Natural killer cell (primary cell): ENCODE measurements at places on chromosomes 4 and X.

- no peak overlapping the region for H3K27ac ChIP-seq
- H3K4me3 ChIP-seq = no peak overlapping the region
- no peaks in the 10 kb centered on the region for H3K4me1 ChIP-seq
Measured at GRCh38 chr4:125482822-125483221, 168.1 kb downstream of the FAT4 start.

DNA sequence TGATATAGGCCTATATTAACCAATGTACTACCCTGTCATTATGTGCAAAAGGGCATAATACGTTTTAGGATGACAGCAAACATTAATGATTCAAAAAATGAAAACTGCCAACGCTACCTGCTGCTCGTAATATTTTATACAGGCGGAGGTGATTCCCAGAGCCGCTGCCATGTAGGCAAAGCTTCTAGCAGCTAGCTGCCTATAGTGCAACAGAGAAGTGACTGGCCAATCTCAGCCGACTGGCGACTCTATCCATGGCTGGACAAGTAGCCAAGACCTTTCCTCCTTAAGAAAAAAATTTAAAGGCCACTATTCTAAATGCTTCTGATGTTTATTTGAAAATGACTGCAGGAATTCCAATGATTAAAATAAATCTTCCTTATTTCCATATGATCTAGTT, 1.9 kb downstream of the PPARGC1A start:
- no peak overlapping the region for H3K4me3 ChIP-seq
- no peak for DNase-seq
- no peak overlapping the region for H3K27ac ChIP-seq
- no peaks in the 10 kb centered on the region for H3K27me3 ChIP-seq

DNA sequence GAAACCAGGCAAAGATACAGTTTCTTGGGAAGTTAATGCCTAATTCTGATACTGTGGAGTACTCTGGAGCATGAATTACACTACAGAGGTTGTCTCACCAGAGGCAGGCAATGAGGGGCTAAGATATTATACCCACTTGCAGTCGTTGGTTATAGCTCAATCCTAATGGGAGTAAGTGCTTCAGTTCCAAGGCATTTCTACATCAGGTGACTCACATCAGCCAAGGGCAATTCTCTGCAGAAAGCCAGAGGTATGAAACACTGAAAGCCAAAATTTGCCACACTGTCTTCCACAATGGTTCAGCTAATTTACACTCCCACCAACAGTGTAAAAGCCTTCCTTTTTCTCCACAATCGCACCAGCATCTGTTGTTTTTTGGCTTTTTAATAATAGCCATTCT, 174.0 kb upstream of the IL15 start:
- no peaks in the 10 kb centered on the region for H3K4me1 ChIP-seq
- H3K4me3 ChIP-seq = no peak overlapping the region
- DNase-seq = no peak
- no peak overlapping the region for H3K27ac ChIP-seq
- H3K27me3 ChIP-seq = no peaks in the 10 kb centered on the region

DNA sequence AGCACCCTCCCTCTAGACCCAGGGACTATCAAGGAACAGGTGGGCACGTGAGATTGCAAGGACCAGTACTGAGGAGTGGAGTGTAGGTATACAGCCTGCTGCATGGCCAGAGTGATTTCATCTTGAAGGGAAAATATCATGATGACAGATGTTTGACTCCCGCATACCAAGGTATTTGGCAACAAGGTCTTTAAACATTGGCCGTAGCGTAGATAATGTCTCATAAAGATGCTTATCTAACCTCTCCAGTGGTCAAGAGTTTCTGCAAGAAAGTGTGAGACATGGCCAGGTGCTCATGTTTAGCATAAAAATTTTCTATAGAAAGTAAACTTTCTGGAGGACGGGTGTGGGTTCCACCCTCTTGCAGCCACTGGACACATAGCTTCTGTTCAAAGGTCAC, 18.7 kb upstream of the ZNF630 start:
- no peaks in the 10 kb centered on the region for H3K36me3 ChIP-seq
- DNase-seq = no peak
- H3K27me3 ChIP-seq = no peaks in the 10 kb centered on the region

- H3K36me3 ChIP-seq = no peaks in the 10 kb centered on the region
- DNase-seq = no peak
- no peak overlapping the region for H3K4me3 ChIP-seq
Measured at GRCh38 chrX:7024850-7025249, 122.7 kb upstream of the STS start.

DNA sequence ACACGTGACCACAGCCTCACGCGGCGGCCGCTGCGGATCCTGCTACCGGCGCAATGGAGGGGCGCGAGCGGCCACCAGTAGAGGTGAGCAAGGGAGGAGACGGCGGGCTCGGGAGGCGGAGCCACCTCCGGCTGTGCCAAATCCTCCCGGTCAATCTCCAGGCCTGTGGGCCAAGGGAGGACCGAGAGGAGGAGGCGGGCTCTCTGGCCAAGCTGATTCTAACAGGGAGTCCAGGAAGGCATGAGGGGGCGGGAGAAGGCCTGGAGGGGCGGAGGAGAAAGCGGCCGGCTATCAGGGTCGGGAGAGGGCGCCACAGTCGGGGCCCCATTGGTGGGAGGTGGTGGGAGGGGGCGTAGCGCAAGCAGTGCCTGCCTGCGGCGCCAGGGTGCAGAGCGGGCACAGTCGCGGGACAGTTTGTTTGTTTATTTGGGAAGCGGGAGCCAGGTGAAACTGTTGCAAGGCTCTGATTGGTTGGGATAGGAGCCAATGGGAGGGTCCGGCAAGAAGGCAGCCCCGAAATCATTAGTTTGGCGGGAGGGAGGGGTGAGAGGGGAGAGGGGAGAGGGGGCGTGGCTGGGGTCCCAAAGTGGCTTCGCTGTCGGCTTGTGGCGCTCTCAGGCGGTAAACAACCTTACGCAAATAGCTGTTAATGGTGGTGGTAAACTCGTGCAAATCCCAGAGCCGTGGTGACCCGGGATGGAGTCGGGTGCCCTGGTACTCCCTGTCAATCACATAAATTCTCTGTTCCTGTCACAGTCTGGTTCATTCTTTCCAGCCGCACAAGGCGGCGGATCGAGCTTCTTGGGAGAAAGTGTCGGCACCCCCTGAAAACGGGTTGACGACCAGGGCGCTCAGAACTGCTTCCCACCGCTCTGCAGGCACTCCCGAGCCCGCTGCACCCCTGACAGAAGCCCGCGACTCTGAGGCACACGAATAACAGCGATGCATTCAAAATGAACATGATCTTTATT, at the start of gene IRS4:
TSS of gene IRS4 (minus strand) at position 55 of the 971 bp plus-strand sequence.
- H3K36me3 ChIP-seq = no peaks in the 10 kb centered on the region
- H3K27me3 ChIP-seq = peaks cover 8% of the 10 kb centered on the region
- no peak within 1 kb of the TSS for H3K4me3 ChIP-seq
- no peak for DNase-seq
- no peaks in the 10 kb centered on the region for H3K4me1 ChIP-seq
- no peak within 1 kb of the TSS for H3K27ac ChIP-seq

DNA sequence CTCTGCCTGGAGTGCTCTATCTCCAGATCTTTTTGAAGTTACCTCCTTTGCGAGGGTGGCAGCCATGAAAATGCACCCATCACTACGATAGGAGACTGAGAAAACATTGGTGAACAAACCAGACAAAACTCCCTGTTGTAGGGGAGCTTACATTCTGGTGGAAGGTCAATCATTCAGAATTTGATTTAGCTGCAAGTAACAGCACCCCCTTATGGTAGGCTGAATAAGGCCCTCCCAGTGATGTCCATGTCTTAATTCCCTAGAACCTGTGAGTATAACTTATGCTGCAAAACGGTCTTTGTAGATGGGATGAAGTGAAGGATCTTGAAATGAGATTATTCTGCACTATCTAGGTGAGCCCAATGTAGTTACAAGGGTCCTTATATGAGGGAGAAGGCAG, 5.6 kb upstream of the TEC start:
- H3K4me1 ChIP-seq = peaks cover 6% of the 10 kb centered on the region
- H3K4me3 ChIP-seq = no peak overlapping the region
- H3K36me3 ChIP-seq = no peaks in the 10 kb centered on the region
- no peak overlapping the region for H3K27ac ChIP-seq
- DNase-seq = no peak
- H3K27me3 ChIP-seq = no peaks in the 10 kb centered on the region

DNA sequence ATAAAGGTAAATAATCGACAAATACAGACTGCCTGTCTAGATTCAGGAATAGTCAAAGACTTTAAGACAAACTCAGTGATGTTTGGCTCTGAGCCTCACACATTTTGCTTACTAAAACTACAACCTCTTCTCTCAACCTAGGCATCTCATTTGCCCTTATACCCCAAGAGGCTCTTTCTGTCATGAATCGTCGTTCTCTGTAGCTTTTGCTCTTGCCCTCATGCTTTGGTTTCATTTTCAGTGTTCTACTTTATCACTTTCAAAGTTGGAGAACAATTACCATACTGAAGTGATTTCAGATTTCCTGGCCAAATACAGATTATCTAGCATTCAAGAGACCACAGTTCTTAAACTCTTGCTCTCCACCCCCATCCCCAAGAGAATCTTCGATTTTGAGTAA, 114.1 kb upstream of the RAP2C start:
- H3K27ac ChIP-seq = no peak overlapping the region
- H3K4me3 ChIP-seq = no peak overlapping the region
- H3K27me3 ChIP-seq = no peaks in the 10 kb centered on the region
- no peak for DNase-seq

DNA sequence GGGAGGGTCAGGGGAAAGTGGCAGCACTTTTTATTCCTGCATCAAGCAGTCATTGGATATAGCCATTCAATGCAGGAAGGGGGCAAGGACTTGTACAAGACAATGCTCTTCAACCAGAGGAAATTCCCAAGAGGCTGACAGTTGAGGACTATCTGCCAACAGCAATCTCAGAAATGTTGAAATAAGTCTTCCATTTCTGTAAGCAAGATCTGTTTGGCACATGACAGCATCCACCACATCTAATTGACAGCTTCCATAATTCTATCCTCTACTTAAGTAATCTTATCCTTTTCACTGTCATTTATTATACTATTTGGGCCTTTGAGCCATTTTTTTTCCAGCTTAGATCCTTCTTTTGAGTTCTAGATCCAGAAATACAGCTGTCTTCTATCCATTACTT, 110.7 kb downstream of the CFAP299 start:
- no peak for DNase-seq
- H3K4me3 ChIP-seq = no peak overlapping the region
- H3K36me3 ChIP-seq = no peaks in the 10 kb centered on the region

GRCh38 chr4:43348591-43348990, 456.1 kb downstream of the GRXCR1 start:
- H3K27ac ChIP-seq = no peak overlapping the region
- no peaks in the 10 kb centered on the region for H3K36me3 ChIP-seq
- no peak for DNase-seq
- no peaks in the 10 kb centered on the region for H3K4me1 ChIP-seq
- no peaks in the 10 kb centered on the region for H3K27me3 ChIP-seq

DNA sequence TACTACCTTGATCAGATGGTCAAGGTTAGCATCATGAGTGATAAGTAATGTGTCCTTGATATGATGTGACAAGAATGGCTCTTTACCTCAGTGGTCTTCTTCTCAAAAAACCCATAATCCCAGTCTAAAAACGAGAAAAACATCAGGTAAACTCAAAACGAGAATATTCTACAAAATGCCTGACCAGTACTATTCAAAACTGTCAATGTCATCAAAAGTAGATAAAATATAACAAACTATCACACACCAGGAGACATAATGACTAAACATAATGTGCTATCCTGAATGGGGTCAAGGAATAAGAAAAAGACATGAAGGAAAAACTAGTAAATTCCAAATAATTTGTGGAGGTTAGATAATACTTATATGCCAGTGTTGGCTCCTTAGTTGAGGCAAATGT, 85.2 kb upstream of the PDHA2 start:
- H3K36me3 ChIP-seq = no peaks in the 10 kb centered on the region
- no peak overlapping the region for H3K27ac ChIP-seq
- no peaks in the 10 kb centered on the region for H3K27me3 ChIP-seq

DNA sequence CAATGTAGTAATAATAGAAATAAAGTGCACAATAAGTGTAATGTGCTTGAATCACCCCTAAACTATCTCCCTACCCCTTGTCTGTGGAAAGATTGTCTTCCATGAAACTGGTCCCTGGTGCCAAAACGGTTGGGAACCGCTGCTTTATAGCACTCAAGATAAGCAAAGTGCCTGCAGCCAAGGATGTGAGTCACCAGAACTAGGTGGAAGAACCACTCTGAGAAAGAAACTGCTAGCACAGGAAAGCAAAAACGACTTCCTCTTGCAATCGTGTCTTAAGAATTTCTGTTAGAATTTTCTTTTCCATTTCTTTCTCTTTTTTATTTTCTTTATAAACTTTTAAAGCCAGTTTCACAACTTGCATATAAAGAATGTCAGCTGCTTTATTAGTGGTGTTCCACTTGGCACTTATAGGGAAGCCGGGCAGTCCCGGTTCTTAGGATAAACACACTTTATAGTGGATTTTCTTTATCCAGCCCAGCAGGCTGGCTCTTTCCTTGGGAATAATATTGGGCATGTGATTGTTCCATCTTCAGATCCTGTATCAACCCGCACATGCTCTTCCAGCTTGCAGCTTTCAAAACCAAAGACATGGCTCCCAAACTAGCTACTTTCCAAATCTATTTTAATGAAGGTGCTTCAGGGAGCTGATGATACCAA, 32.3 kb upstream of the CXCL8 start:
- no peaks in the 10 kb centered on the region for H3K4me1 ChIP-seq
- DNase-seq = no peak
- no peak overlapping the region for H3K4me3 ChIP-seq
- no peak overlapping the region for H3K27ac ChIP-seq
- H3K27me3 ChIP-seq = no peaks in the 10 kb centered on the region

- no peaks in the 10 kb centered on the region for H3K27me3 ChIP-seq
- no peak overlapping the region for H3K4me3 ChIP-seq
- no peak overlapping the region for H3K27ac ChIP-seq
- H3K36me3 ChIP-seq = no peaks in the 10 kb centered on the region
- DNase-seq = no peak
- H3K4me1 ChIP-seq = no peaks in the 10 kb centered on the region
Measured at GRCh38 chr4:83855044-83855443, 319.1 kb downstream of the GPAT3 start.

DNA sequence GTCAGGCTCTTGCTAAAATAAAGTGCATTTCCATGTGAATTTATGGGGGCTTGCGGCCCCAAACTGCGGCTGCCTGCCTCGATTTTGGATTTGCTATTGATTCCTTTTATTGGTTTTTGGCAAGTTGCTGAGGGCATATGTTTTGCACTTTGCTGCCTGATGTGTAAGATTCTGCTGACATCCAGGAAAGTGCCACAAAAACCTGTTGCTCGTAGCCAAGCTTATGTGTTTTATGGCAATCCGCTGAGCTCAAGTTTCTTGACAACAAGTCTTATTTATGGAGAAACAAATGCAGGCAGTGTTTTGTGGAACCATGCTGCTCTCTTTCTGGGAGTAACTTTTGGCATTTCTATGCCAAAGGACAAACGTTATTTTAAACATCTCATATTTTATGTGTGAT, 97.3 kb upstream of the DDIT4L start:
- no peak overlapping the region for H3K4me3 ChIP-seq
- no peak for DNase-seq
- no peaks in the 10 kb centered on the region for H3K4me1 ChIP-seq
- H3K27ac ChIP-seq = no peak overlapping the region

- H3K4me3 ChIP-seq = no peak overlapping the region
- no peak for DNase-seq
- no peaks in the 10 kb centered on the region for H3K4me1 ChIP-seq
Measured at GRCh38 chr4:18630218-18631110, 608.9 kb upstream of the LCORL start.
